Renal cortical epithelial cell (primary cell): ENCODE measurements at places on chromosomes 12 and 14. TPM values are rescaled to one million over a fixed set of nuclear protein-coding genes. Genes with fewer than 3 reads are reported as not detected.

DNA sequence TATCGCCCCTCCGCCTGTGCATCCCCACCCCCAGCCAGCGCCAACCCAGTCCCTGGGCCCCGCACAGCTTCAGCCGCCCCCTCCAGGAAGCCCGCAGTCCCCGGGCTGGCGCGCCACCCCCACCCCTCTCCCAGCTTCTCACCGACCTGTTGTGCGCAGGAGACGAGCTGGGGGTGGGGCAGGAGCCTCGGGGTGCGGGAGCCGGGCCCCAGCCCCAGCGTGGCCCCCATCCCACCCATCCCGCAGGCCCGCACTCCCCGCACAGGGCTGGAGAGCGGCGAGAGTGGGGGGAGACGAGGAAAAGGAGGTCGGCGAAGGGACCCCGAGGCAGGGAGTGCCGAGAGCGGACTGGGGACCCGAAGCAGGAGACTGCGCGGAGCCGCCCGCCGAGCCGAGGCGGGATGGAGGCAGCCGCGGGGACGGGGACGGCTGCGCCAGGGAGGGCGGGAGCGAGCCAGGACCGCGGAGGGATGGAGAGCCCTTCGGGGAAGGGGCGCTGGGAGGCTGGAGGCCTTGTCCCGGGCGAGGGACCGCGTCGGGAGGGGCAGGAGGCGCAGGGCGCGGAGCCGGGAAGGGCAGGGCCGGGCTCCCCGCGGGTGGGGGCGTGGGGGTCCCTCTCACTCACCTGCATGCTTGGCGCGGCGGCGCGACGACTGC, 498 bp downstream of the PIANP start:
- DNase-seq: no peak

SIX4 gene
- total RNA-seq: 5.6 and 11.3 TPM in 2 replicates

CLEC7A gene
- 0.05 TPM in 1 of 2 replicates, not detected in the other for total RNA-seq

- DNase-seq: no peak
Measured at GRCh38 chr12:21634245-21634644, 23.4 kb downstream of the LDHB start.

- no peak for DNase-seq
Measured at GRCh38 chr12:108566452-108566851, 4.1 kb downstream of the ISCU start.

DNA sequence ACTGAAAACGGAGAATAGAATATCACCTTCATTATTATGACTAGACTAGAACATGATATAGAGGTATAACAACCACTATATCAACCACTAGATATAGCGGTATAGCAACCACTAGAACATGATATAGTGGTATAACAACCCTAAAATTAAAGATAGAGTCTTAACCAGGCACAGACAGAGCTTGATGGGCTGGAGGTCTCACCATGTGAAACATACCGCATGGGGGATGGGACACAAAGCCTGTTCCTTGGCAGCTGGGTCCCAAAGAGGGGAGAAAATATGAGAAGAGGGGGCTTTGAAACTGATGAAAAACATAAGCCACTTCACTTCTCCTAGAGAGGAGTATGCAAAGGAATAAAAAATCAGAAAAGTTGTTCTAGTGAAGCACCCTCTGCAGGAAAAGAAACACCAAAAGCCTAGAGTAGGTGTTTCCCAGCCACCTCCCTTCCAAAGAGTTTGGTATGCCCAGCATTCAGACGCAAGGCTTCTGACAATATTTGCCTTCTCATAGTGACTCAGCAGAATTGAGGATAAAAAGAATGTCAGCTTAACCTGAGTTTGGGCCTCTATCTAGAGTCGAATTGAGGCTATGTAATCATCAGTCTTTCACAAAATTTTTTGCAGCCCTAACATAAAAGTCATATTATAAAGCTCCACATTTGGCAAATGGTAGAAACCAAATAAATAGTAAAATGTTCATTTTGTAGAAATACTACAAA, 316.4 kb downstream of the NOVA1 start:
- peak; percentile 82 for DNase-seq

- DNase-seq: no peak
Measured at GRCh38 chr12:79525357-79525756, 165.4 kb downstream of the PAWR start.

GRCh38 chr14:21672116-21672515, 1.5 kb downstream of the OR4E1 start:
- DNase-seq: no peak

- DNase-seq: peak; percentile 50
Measured at GRCh38 chr12:44441155-44441554, 435.0 kb downstream of the NELL2 start.

SPIC gene
- total RNA-seq: not detected in 2 replicates

MAP1LC3B2 gene
- 0.35 and 1.6 TPM in 2 replicates for total RNA-seq

GRCh38 chr12:130826151-130826801, 12.8 kb downstream of the STX2 start:
- DNase-seq: no peak

EDDM3A gene
- not detected in 2 replicates for total RNA-seq

GRCh38 chr12:52082026-52082668, 2.6 kb downstream of the SMIM41 start:
- no peak for DNase-seq

DNA sequence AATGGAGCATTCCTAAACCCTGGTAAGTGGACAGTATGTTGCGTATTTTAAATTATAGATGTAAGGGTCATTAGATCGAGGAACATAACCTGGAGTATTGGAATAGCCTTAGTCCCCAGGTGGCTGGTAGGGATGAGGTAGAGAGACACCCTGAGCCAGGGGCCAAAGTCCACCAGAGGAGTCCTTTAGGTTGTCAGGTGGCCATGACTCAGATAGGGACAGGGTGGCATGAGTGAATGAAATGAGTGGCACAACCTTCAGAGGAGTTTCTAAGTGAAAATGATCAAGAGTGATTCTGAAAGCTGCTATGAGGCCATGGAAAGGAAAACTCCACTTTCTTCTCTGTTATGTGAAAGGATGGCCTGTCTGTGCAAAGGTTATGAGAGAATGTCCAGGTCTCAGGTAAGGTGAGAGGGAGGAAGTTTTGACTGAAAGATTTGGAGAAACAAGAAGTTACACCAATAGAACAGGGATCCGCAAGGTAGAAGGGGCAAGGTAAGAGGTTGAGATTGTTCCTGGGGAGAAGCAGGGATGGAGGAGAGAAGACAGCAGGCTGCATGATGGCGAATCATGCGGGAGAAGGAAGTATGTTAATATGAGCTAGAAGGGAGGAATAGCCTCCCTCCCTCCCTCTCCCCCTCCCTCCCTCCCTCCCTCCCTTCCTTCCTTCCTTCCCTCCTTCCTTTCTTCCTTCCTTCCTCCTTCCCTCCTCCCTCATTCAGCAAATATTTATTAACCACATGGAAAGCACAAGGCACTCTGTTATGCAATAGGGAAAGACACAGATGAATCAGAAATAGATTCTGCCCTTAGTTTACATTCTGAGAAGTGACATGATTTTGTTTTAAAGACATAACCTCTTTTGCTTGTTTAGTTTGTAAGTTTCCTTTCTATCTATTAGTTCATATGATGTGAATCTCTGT, 14.0 kb upstream of the RIPK3 start:
- peak; percentile 77 for DNase-seq

- DNase-seq: no peak
Measured at GRCh38 chr12:121424624-121424975, 24.7 kb downstream of the RNF34 start.

GRCh38 chr12:64669270-64669842, 59.1 kb downstream of the RASSF3 start:
- peak; percentile 63 for DNase-seq

TRIM9 gene
- 0.69 and 2.9 TPM in 2 replicates for total RNA-seq

GPRC5A gene
- total RNA-seq: 55.9 and 101 TPM in 2 replicates

IGFBP6 gene
- total RNA-seq: 76.1 and 95.0 TPM in 2 replicates

GRCh38 chr12:13181375-13182070, 15.0 kb upstream of the EMP1 start:
- DNase-seq: no peak

DNA sequence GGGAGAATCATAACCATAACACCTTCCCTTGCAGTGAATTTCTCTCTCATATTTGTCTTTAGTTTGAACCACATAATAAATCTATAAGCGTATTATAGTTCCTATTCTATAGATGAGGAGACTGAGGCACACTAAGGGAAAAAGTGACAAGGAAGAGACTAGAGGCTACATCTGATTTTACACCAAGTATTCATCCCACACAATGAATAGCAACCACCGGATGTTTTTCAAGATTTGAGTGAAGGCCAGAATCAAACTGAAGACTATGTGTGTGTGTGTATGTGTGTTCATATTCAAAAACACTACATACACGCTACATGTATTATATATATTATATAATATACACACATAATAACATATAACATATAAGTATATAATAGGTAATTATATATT, 4.7 kb downstream of the ASB2 start:
- no peak for DNase-seq

C3AR1 gene
- 0.17 and 0.30 TPM in 2 replicates for total RNA-seq
